ENCODE measurements at places on chromosomes 5 and 9.

DNA sequence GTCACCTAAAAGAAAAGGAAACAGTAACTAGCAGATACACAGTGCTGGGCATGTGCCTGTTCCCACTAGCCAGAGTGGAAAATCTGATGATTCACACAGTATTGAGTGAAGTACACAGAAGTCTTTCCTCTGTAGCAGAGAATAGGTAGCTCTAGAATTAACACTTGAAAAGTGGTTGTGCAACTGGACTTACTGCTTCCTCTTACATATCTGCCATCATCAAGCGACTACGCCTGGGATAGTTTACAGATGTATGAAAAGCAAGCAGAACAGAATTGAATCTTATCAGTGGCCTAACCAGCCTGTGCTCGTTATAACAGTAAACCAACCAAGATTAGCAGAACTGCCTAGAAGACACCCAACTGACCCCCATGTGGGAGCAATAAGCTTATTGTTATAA, 130.6 kb downstream of the DTWD2 start:
- no peak for ATAC-seq

DNA sequence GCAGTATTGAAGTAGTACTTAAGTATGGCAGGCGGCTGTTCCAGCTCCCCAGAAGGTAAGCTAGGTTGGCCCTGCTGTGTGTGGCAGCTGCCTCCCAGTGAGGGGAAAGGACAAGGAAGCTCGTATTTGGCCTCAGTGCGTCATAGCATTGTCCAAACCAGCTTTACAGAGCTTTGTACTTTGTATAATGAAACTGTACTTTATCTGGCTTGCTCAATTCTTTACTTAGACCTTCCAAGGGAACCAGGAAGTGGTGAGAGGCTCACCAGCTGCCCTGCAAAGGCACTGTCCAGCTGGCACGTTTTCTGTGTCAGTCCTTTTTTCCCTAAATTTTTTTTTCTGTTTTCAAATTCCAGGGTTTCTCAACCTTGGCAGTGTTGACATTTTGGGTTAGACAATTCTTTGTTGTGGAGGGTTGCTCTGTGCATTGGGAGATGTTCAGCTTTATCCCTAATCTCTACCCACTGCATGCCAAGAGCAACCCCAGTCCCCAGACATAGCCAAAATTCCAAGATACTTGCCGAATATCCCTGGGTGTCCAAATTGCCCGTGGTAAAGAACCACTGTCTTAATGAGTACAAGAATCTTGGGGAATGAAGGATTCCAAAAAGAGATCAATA, 474.5 kb downstream of the LRRC70 start:
- ATAC-seq = no peak

DNA sequence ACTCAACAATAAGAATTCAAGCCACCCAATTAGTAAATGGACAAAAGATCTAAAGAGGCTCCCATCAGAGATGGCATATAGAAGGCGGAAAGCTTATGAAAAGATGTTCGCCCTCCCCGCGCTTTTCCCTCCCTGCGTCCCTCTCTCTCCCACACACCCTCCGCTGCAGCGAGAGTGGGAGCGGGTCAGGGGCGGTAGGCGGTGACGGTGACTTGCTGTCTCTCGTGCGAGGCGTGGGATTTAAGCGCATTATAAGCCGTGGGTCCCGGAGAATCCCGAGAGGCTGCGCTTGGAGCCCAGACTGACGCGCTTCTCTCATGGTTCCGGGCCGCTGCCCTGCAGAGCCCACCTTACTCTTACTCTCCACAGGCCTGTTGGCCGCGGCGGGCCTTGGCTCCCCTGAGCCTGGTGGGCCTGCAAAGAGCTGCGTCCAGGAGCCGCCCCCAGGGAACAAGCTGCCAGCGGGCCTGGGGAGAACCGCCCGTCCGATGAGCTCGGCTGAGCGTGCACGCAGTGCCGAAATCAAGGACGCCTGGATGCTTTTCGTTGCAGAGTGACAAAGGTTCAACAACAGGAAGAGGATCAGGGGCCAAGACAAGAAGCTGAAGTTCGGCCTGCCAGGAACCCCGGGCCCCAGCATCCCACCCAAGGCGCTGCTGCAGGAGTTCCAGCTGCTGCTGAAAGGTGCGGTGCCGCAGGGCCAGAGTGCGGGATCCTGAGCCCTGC, 42.6 kb upstream of the BICD2 start:
- ATAC-seq = no peak

- ATAC-seq = no peak
Measured at GRCh38 chr5:122150215-122150614, 20.9 kb downstream of the ZNF474 start.

DNA sequence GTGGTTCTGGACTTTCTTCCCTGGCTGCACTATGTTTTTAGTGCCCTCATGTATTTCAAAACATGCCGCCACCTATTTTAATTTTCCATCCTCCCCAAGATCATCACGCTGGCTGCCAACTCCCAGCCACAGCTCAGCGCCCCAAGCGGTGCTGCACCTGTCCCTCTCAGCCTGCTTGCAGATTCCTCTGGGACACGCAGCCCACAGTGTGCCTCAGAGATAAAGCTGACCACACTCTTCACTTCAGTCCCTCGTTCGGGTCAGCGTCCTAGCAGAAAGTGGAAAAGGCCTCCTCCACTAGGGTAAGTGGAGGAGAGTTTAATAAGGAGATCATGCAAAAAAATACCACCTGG, 56.2 kb upstream of the CKS2 start:
- no peak for ATAC-seq

- ATAC-seq = no peak
Measured at GRCh38 chr9:134534661-134535080, 106.9 kb upstream of the COL5A1 start.

GRCh38 chr9:120394058-120394669, 185.8 kb downstream of the CDK5RAP2 start:
- peak; percentile 64 for ATAC-seq

GRCh38 chr5:375336-375920, 53.9 kb downstream of the AHRR start:
- no peak for ATAC-seq

DNA sequence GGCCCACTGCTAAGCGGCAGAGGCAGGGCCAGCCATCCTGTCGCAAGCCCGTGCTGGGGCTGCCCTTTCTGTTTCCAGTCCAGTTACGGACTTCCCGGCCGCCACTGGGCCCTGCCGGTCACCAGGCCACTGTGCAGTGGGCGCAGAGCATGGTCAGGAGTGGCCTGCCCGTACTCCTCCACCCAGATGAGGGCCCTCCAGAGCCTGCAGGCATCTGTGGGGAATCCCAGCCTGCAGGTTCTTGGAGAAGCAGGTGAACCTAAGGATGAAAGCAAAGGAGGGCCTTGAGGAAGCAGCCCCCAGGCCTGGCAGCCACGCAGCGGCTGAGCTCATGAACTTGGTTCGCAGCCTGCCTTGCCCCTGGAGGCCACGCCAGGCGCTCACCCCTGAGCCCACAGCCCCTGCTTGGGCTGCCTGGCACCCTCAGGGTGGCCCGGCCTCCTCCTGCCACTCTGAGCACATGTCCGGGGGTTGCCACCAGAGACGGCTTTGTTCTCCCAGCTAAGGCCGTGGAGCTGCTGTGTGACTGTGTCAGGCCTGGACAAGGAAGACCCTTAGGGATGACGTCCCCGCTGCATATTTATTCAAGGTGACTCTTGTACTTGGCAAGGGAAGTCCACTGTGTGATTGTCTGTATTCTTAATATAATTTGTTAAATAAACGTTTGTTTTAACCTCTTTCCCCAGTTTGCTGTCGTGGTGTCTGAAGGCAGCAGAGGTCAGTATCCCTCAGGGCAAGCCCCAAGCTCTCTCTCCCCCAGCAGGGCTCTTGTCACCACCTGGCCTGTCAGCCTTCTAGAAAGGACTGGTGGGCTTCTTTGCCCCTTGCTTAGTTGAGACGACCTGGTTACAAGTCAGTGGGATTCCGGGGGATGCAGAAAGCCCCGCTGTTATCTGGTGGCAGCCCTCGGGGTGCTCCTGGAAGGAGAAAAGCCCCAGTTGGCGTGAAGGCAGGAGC, 107.1 kb upstream of the LMX1B start:
- ATAC-seq = no peak

DNA sequence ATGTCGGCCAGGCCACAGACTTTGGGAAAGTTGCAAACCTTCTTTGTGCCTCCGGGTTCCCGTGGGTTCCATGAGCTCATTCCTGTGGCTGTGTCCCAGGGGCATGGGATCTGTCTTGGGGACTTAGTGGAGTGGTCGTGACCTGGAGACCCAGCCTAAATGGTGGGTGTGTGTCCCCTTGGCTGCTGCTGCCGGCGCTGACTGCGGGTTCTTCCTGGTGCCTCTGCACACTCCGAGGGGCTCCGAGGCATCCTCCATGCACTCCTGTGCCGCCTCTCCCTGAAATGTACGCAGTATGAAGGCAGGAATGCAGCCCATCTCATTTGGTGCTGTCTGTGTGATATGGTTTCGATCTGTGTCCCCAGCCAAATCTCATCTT, 21.0 kb upstream of the SLC2A6 start:
- ATAC-seq = no peak

DNA sequence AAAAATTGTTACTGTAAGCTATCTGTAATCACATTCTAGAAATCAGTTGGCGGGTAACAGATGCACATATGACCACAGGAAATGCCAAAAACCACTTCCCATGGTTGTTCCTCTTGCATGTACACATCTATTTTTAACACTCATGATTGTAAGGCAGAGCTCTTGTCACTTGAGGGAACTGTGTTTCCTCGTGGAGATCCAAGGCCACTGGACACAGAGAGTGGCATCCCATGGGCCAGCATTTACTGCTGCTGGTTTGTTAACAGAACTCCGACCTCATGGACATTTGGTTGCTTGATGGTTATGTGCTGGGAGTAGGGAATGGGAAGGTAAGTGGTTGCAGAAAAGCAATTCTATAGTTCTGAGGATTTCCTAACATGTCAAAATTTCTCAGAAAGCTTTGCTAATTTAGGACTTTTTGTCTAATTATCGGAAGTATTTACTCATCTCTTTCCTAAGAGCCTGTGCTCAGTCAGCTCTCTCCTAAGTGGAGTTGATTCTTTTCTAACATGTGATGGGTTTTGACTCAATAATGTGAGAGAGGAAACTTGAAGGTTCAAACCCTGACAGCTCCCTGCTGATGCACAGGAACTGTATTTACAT, 202.0 kb upstream of the NR3C1 start:
- ATAC-seq = peak; percentile 63

GRCh38 chr9:84736081-84736480, 66.6 kb downstream of the NTRK2 start:
- no peak for ATAC-seq

- no peak for ATAC-seq
Measured at GRCh38 chr9:120961936-120962335, 35.3 kb upstream of the TRAF1 start.

GRCh38 chr9:125854553-125855275, 107.5 kb downstream of the PBX3 start:
- ATAC-seq = peak; percentile 20

GRCh38 chr9:80233906-80234305, 662.1 kb downstream of the TLE4 start:
- no peak for ATAC-seq

GRCh38 chr5:128796506-128796905, 168.8 kb upstream of the SLC27A6 start:
- no peak for ATAC-seq

GRCh38 chr5:55222985-55223811, 3.9 kb downstream of the MCIDAS start:
- ATAC-seq = no peak

GRCh38 chr5:127031147-127031862, 947 bp upstream of the MARCHF3 start:
- peak; percentile 9 for ATAC-seq

DNA sequence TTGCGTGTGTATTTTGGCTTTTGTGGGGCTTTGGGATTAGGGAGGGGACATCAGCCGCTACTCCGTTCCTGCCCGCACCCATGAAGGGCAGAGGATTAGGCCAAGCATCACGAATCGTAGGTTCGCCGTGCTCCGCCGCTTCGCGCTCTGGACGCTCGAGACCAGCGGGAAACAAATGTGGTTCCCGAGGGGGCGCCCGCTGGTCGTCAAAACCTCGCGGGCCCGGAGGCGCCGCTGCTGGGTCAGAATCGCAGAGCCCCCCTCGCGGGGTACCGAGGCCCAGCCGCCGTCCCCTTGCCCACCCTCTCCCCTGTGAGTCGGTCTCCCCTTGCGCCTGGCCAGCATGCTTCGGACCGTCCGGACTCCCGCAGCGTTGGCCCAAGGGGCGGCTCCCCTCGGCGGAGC, 2.3 kb upstream of the PAX5 start:
- ATAC-seq = no peak

GRCh38 chr5:169901896-169902295, 78.4 kb downstream of the INSYN2B start:
- no peak for ATAC-seq

GRCh38 chr5:135087950-135088349, 53.9 kb upstream of the PITX1 start:
- ATAC-seq = no peak

- ATAC-seq = no peak
Measured at GRCh38 chr9:25677301-25678146, 720 bp downstream of the TUSC1 start.

- ATAC-seq = no peak
Measured at GRCh38 chr5:16564248-16564867, 52.4 kb downstream of the RETREG1 start.

DNA sequence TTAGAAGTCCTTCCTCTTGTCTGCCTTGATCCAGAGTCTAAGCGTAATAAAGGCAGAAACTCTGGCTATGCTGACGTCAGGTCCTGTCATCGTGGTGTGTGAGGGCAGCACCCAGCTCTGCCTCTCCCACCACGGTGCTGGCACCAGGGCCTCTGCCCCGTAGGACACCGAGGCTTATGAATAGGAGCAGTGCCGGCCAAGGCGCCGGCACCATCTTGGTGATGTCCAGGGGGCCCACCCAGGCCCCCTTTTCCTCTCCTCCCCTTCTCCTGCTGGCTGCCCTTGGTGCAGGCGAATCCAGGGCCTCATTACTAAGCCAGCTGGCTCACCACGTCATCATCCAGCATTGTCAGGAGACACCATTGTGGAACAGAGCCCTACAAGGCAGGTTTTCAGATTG, 252.3 kb downstream of the FANCC start:
- ATAC-seq = no peak

DNA sequence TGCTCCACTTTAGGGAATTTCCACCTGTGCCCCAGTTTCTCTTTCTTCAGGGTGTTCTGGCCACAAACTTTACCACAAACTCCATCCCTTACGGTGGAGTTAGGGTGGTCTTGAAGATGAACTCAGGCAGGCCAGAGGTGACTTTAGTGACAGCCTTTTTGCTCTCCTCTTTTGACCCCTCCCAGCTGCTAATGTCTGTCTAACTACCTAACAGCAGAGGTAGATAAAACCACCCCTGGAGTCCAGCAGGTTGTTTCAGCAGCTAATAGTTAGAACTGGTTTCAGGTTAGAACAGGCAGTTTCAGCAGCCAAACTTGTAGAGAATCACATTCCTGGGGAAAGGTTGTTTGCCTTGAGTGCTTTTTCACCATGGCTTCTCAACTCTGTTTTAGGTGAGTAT, 971.3 kb upstream of the CDH18 start:
- ATAC-seq = no peak

DNA sequence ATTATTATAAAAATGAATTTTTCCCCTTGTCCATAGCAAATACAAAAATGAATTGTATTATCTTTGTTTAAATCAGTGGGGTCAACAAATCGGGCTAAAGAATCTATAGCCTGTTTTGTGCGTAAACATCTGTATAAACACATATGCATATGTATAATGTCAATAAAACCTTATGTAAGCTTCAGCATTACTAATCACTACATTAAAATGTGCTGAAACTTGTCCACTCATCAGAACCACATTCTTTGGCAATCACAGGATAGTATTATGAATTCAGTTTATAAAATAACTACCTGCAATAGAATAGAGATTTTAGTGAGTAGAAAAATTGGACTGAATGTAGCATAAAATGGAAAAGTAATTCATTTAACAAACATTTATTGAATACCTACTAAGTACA, 30.6 kb downstream of the RGMB start:
- no peak for ATAC-seq

- ATAC-seq = no peak
Measured at GRCh38 chr5:53817183-53817582, 256.7 kb downstream of the NDUFS4 start.

- ATAC-seq = no peak
Measured at GRCh38 chr9:98120476-98120875, 1.5 kb upstream of the TRIM14 start.

Data from activated CD4-positive, CD25-positive, alpha-beta regulatory T cell treated with anti-CD3 and anti-CD28 coated beads, Interleukin-2, amount 50 U/mL, for 24 hours (primary cell).